A549 treated with GW870086 at 1 μM for 4 hours (cell line): ENCODE measurements at places on chromosomes 12 and 14. TPM values are rescaled to one million over a fixed set of nuclear protein-coding genes. Genes with fewer than 3 reads are reported as not detected.

OR4E2 gene
- not detected in 5 replicates for total RNA-seq

GSG1 gene
- total RNA-seq = 0.33 to 0.90 TPM (median 0.54 TPM) in 5 replicates

KERA gene
- not detected in 5 replicates for total RNA-seq

TSHR gene
- not detected in 5 replicates for total RNA-seq

DGLUCY gene
- total RNA-seq = 19.6 to 22.2 TPM (median 20.0 TPM) in 5 replicates

A2M gene
- total RNA-seq = 0.09 to 0.22 TPM (median 0.17 TPM) in 3 of 5 replicates, not detected in the others

HOXC9 gene
- total RNA-seq = 9.4 to 15.9 TPM (median 11.8 TPM) in 5 replicates

OAS2 gene
- 0.13 to 0.63 TPM (median 0.18 TPM) in 5 replicates for total RNA-seq

GPR137C gene
- 0.07 to 0.17 TPM (median 0.09 TPM) in 4 of 5 replicates, not detected in the other for total RNA-seq

RTL1 gene
- 0.19 to 0.30 TPM (median 0.24 TPM) in 5 replicates for total RNA-seq

AHNAK2 gene
- total RNA-seq = 231 to 264 TPM (median 240 TPM) in 5 replicates

TAS2R30 gene
- total RNA-seq = not detected in 5 replicates

GPR65 gene
- not detected in 5 replicates for total RNA-seq

GPX2 gene
- total RNA-seq = 174 to 317 TPM (median 203 TPM) in 5 replicates

TSPAN8 gene
- total RNA-seq = 0.14 to 0.65 TPM (median 0.14 TPM) in 3 of 5 replicates, not detected in the others

PCED1B gene
- total RNA-seq = 21.5 to 24.1 TPM (median 23.5 TPM) in 5 replicates

RASAL1 gene
- 0.24 to 0.85 TPM (median 0.30 TPM) in 5 replicates for total RNA-seq

FAIM2 gene
- total RNA-seq = 0.28 TPM in 1 of 5 replicates, not detected in the others

RNASE8 gene
- not detected in 5 replicates for total RNA-seq

ACSS3 gene
- not detected in 5 replicates for total RNA-seq

SERPINA9 gene
- total RNA-seq = not detected in 5 replicates

CCDC197 gene
- not detected in 5 replicates for total RNA-seq

MYO1A gene
- total RNA-seq = 0.14 to 0.71 TPM (median 0.33 TPM) in 5 replicates

SLC25A47 gene
- total RNA-seq = not detected in 5 replicates

PNP gene
- 156 to 183 TPM (median 162 TPM) in 5 replicates for total RNA-seq

CD9 gene
- 263 to 289 TPM (median 285 TPM) in 5 replicates for total RNA-seq

PLEKHH1 gene
- total RNA-seq = 2.5 to 4.1 TPM (median 3.0 TPM) in 5 replicates

OAS1 gene
- 36.5 to 53.6 TPM (median 47.5 TPM) in 5 replicates for total RNA-seq

SMIM41 gene
- not detected in 5 replicates for total RNA-seq

PLD4 gene
- 0.10 to 0.25 TPM (median 0.13 TPM) in 3 of 5 replicates, not detected in the others for total RNA-seq

RPS6KA5 gene
- 3.6 to 6.6 TPM (median 5.2 TPM) in 5 replicates for total RNA-seq

ARMH4 gene
- total RNA-seq = 0.36 to 0.64 TPM (median 0.49 TPM) in 5 replicates

IL26 gene
- total RNA-seq = not detected in 5 replicates

TOMM20L gene
- not detected in 5 replicates for total RNA-seq
